ENCODE measurements at places on chromosomes 4 and X.

GRCh38 chrX:151596282-151596681, 32.8 kb downstream of the PASD1 start:
- DNase-seq, result no peak

GRCh38 chr4:87310691-87311335, 11.9 kb downstream of the HSD17B13 start:
- DNase-seq, result peak; percentile 20

DNA sequence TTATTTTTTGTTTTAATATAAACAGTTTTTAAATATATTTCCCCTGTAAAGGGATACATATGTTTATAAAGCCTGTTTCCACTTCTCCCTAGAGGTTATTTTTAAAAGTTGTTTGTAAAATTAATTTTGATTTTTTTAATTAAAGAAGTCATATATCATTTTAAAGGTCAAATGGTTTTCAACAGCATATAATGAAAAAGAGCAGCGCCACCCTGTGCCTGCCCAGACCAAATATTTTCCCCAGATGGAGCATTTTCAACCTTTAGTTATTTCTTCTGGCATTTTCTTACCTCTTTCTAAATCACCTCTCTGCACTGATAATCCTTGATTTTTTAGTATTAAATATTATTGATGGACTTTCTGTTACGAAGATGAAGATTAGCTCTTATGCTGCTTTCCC, 21.0 kb downstream of the MSX1 start:
- no peak for DNase-seq

DNA sequence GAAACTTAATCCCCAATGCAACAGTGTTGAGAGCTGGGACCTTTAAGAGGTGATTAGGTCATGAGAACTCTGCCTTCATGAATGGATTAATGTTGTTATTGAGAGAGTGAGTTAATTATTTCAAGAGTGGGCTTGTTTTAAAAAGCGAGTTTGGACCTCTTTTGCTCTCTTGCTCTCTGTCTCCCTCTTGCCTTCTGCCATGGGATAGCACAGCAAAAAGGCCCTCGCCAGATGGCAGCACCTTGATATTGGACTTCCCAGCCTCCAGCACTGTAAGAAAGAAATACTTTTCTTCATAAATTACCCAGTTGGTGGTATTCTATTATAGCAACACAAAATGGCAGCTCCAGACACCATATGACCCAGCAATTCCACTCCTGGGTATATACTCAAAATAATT, 7.0 kb upstream of the ATP6AP2 start:
- no peak for DNase-seq

DNA sequence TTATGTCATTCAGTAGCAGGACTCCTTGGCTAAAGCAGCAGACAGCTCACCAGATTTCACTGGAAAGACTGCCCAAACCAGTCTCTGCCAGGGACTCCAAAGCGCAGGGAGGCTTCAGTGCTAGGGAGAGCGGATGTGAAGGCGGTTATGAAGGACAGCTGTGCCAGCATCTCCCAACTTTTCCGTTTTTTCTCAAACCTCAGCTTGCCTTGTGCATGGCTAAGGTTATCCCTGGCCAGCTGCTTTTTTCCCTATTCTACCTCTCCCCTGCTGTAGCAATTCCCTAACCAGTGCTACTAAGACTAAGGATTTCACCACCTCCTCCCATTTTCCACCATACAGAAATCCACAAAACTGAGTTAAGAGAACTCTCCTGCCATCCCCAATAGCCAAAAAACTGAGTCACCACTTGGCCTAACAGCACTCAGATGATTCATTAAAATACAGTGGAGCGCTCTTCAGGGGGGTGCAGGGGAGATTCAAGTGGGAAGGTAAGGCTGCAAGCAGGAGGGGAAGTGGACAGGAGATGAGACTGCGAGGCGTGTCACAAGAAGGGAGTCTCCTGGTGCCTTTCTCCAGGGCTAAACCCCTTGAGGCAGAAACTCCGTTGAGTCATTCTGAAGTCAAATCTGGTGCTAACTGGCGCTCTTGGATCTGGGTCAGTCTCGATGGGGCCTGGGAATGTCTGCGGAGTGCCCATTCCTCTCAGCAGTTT, 90.7 kb downstream of the PALLD start:
- DNase-seq, result peak; percentile 91

GRCh38 chr4:180377741-180378140, 1865.5 kb upstream of the TENM3 start:
- DNase-seq, result no peak

DNA sequence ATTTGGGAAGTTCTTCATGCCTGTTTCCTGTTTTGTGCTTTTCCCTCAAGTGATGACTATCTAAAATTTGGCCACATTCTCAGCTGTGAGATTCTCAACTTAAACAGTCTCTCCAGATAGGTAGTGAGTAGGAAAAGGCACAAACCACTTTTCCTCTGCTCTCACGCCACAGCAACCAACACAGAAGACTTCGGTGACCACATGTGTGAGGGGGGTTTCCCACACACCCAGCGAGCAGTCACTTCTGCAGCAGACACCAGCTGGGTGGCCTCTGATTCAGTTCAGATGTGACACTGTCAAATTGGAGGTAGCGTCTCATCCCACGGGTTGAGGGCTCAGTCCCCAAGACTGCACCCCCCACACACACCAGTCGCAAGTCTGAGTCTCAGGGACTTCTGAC, 25.1 kb upstream of the CLDN34 start:
- DNase-seq, result no peak

DNA sequence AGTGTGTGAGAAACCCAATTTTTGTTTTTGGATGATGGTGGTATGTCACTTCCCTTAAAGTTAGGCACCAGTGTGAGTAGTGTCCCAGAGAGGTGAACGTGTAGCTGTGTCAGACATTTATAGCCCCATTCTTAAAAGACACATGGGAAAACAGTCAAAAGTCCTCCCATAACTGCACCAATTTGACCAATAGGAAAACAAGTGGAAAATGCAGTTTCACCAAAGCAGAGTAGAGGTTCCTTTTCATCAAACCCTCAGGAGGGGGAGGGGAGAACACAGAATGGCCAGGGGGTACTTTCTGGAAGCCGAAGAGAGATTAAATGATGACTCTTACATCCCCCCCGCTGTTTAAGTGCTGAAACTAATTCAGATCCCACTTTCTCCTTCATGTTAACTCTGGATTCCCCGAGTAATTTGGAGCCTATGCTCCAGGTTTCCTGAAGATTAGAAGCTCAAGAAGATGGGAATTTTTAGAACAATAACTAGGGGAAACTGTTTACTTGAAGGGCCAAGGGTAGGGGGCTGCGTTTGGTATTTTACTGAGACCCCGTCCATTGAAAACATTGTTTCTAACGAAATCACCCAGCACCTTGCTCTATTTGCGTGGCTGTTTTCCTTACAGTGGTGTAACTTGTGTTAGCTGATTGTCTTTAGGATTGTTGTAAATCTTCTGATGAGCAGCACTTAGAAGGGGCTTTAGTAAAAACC, 2.1 kb upstream of the LEF1 start:
- DNase-seq, result no peak

GRCh38 chr4:102734591-102735385, 26.0 kb downstream of the MANBA start:
- peak; percentile 26 for DNase-seq

DNA sequence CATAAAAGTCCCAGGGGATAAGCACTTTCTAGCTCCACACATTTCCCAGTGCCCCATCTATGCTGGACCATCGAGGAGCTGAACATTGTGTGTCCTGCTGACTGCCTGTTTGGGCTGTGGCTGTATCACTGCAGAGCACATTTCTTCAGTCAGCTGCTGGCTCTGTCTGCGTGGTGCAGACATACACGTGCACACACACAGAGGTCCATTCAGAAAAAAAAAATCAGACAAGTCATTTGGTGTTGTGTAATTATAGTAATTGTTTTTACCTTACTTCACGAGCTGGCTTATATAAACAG, 1.1 kb upstream of the PDLIM3 start:
- DNase-seq, result no peak

DNA sequence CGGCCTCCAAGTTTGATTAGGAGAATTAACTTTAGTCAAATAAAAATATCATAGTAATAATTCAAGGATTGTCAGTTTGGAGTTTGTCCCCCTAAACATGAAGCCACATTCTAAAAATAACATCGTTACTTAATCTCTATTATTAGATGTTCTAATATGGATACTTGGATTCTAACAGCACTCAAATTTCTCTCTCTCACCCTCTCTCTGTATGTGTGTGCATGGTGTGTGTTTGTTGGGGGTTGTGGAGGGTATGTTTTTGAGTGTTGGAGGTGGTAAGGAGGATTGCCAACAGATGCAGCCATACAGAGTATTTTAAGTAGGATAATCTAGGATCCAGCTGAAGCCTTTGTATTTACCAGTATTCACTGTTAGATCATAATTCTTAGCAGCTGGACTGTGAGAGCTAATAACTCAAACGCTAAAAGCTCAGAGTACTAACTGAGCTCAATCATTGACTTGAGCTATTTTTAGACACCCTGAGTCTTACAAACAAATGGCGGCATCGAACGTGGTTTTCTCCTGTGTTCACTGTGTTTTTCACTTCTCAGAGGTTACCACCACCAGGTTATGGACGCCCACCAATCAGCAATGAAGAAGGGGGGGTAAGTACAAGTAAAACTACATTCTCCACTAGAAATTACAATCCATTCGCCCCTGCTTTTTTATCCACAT, 8.8 kb downstream of the ENAM start:
- no peak for DNase-seq

- DNase-seq, result no peak
Measured at GRCh38 chr4:121712001-121712651, 15.3 kb upstream of the ANXA5 start.

DNA sequence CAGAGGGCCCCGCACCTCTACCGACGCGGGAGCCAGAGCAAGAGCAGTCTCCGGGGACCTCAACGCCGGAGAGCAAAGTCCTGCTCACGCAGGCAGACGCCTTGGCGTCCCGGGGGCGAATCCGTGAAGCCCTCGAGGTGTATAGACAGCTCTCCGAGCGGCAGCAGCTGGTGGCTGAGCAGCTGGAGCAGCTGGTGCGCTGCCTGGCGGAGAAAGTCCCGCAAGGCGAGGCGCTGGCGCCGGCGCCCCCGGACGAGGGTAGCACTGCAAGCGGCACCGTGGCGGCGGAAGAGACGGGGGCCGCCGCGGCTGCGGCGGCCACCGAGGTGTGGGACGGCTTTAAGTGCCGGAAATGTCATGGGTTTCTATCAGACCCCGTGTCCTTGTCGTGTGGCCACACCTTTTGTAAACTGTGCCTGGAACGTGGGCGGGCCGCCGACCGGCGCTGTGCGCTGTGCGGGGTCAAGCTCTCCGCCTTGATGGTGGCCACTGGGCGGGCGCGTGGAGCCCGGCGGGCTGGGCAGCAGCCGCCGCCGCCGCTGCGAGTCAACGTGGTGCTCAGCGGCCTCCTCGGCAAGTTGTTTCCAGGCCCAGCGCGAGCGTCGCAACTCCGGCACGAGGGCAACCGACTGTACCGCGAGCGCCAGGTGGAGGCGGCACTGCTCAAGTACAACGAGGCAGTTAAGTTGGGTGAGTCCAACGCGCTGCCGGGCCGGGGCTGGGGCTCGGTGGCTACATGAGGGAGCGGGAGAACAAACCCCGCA, 672 bp downstream of the LONRF3 start:
- no peak for DNase-seq

DNA sequence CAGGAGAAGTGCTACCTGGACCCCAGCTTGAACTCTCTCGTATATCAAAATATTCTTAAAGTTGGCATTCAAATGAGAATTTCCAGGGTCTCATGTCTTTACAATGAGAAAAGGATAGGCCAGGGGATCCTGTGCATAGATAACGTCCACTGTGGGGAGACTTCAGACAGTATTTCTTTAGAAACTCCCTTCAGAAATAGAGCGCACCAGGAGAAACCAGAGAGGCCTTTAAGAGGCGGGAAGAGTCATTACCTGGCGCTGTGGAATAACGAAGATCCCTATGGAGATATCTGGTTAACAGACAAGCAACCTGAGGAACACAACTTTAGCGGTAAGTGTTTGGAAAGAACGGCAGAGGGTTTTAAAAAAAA, 600 bp downstream of the RADX start:
- DNase-seq, result peak; percentile 6

DNA sequence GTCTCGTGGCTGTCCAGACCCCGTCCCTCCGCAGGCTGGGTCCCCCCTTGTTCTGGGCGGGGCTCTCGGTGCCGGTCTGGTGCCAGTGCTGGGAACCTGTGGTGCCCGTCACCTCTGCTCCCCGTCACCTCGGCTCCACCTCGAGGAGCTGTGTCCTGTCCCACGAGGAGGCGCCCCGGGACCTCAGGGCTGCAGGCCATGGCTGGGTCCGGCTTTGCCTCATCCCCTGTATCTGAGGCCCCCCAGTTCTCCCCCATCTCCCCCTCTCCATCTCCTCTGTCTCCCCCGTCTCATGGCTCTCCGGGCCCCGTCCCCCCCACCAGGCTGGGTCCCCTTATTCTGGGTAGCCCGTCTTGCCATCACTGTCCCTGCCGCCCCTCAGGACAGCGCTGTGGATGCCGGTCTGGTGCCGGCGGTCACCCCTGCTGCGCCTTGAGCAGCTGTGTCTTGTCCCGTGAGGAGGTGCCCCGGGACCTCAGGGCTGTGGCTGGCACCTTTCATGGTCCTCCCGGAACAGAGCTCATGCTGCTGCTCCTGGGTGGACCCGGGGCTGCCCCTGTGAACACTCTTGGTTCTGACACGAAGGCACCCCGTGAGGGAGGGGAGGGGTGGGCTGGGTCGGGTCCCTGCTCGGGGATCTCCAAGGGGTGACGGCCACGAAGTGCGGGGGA, 13.4 kb upstream of the GTPBP6 start:
- no peak for DNase-seq

GRCh38 chr4:84631573-84631972, 48.6 kb downstream of the CDS1 start:
- peak; percentile 20 for DNase-seq

DNA sequence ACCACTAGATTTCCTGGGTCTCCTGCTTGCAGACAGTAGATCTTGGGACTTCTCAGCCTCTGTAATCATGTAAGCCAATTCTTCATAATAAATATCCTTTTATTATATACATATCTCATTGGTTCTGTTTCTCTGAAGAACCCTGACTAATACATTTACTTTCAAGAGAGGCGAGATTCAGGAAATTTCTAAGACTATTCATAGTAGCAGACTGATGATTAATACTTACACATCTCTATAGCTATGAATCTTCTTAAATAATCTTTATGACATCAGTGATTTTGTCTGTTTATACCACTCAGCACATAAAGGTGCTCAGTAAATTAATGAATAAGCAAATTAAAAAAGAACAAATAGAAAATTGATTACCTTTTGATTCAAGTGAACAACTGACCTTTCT, 682.3 kb upstream of the GRID2 start:
- no peak for DNase-seq

GRCh38 chr4:10526429-10527222, 69.4 kb upstream of the ZNF518B start:
- no peak for DNase-seq

GRCh38 chrX:11363069-11363594, 69.9 kb downstream of the AMELX start:
- DNase-seq, result no peak
